Activated CD4-positive, alpha-beta T cell treated with anti-CD3 and anti-CD28 coated beads, Interleukin-2, Interleukin-4, amounts not matched to agents 100 ng/mL and 50 ng/mL, durations not matched to agents 16 hours and 8 hours (primary cell): ENCODE measurements at places on chromosomes 5 and 9.

GRCh38 chr9:135994501-135995192 lies 33.5 kb upstream of the UBAC1 start:
- no peak for DNase-seq

DNA sequence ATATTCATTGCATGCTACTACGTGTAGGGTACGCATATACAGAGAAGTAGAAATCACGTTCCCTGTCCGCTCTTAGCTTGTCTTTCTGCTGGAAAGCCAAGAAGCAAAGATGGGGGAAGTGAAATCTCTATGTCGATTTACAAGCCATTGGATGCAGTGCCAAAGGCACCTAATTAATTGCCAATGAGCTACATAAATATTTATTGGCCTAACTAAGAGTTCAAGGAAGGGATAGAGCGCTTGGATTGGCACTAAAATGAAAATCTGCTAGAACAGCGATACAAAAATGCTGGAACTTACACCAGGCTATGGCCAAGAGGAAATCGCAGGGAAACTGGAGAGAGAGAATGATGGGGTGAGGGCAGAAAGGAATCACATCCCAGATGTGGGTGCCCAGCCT lies 10.8 kb downstream of the SMIM23 start:
- DNase-seq = no peak

- DNase-seq = no peak
These were observed 18.8 kb downstream of the BICD2 start for GRCh38 chr9:92745881-92746280.

DNA sequence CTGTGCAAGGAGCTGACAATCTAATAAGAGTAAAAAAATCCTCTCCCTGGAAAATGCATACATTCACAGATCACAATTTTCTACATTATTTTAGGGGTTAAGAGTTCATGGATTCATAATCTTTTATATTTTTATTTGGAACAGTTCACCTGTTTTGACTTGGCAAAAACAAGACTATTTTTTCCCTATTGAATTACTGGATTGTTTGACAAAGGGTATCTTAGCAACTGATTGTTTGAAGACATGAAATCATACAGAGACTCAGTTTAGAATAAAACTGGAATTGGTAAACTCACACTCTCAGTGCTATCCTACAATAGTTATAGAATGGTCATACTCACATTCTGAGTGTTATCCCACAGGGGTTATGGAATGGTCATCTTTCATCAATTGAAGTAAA lies 358.2 kb upstream of the PTGER4 start:
- DNase-seq = no peak

GRCh38 chr9:76904661-76905457 lies 1.1 kb downstream of the PRUNE2 start:
- DNase-seq = no peak

- DNase-seq = peak; percentile 27
These were observed 33.5 kb downstream of the TLX3 start for GRCh38 chr5:171342362-171343111.

DNA sequence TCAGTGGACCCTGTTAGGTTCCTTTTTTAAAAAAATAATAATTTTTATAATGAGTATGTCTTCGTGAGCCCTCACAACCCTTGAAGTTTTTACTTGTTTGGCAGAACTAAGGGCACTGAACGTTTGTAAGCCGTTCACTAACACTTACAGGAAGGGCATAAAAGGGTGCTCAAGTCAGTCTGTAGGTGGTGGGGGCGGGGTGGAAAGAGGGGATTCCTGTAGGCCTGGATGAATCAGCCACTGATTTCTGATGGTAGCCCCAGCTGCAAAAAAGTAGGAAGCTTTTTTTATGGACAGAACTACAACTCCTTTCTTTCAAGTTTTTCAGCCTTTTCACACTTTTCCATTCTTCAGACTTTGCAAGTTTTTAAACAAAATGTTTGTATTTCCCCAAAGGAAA lies 35.8 kb downstream of the PIK3R1 start:
- no peak for DNase-seq

DNA sequence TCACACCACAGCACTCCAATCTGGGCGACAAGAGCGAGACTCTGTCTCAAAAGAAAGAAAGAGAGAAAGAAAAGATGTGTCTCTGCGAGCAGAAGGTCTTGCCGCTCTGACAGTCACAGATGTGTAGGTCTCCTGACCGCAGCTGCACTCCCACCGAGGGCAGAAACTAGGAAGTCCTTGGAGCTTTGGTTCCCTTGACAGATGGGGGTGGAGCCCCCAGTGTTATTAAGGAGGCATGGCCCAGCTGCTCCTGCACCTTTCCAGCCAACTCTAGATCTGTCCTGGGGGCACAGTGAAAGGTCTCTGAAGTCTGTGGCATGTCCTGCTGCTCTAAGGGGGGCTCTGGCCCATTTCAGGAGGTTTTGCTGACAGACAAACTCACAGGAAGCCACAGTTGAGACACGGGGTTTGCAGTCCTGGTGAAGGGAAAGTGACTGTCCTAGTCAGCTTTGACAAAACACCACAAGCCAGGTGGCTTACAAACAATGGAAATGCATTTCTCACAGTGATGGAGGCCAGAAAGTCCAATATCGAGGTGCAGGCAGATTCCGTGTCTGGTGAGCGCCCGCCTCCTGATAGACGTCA lies 9.0 kb upstream of the DIPK1B start:
- no peak for DNase-seq
